NCI-H146 (cell line): ENCODE measurements at places on chromosomes 13 and 19.

DNA sequence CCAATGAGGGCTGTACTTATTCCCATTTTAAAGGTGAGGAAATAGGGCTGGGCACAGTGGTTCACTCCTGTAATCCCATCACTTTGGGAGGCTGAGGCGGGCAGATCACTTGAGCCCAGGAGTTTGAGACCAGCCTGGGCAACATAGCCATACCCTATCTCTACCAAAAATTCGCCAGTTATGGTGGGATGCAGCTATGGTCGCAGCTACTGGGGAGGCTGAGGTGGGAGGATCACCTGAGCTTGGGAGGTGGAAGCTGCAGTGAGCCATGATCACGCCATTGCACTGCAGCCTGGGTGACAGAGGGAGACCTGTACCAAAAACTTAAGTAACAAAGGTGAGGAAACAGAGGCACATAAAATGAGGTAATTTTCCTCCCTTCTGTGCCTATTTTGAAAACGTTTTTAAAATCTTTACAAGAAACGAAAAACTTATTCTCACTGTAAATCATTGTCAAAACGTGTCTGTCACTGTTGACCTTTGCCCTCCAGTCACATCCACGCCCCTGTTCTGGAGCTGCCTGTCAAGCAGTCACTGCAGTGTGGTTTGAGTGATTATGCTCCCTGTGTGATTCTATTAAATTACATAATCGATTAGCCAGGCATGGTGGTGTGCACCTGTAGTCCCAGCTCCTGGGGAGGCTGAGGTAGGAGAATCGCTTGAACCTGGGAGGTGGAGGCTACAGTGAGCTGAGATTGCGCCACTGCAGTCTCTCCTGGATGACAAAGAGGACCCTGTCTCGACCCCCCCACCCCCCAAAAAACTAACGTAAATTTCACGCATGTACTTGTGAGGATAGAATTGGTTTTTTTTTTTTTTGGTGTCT lies 12.5 kb downstream of the NOP53 start:
- DNase-seq: no peak

GRCh38 chr19:2631213-2631821 lies 71.2 kb downstream of the GNG7 start:
- no peak for DNase-seq

GRCh38 chr13:99224021-99224420 lies 23.4 kb downstream of the UBAC2 start:
- DNase-seq: no peak

- DNase-seq: no peak
These were observed 11.3 kb downstream of the ZNF776 start for GRCh38 chr19:57757941-57758340.

- DNase-seq: no peak
These were observed 688 bp downstream of the ZNF225 start for GRCh38 chr19:44113784-44114390.

- no peak for DNase-seq
These were observed 3.1 kb downstream of the PPP1R14A start for GRCh38 chr19:38252941-38253691.

GRCh38 chr19:47404334-47405196 lies 14.8 kb downstream of the MEIS3 start:
- no peak for DNase-seq

- DNase-seq: no peak
These were observed 516.5 kb downstream of the SUCLA2 start for GRCh38 chr13:47484548-47484947.

- no peak for DNase-seq
These were observed 14.0 kb upstream of the TOMM40 start for GRCh38 chr19:44876930-44877535.

GRCh38 chr13:51764184-51765141 lies 39.5 kb downstream of the DHRS12 start:
- peak; percentile 33 for DNase-seq

GRCh38 chr13:94646904-94647303 lies 45.2 kb downstream of the GPR180 start:
- no peak for DNase-seq

DNA sequence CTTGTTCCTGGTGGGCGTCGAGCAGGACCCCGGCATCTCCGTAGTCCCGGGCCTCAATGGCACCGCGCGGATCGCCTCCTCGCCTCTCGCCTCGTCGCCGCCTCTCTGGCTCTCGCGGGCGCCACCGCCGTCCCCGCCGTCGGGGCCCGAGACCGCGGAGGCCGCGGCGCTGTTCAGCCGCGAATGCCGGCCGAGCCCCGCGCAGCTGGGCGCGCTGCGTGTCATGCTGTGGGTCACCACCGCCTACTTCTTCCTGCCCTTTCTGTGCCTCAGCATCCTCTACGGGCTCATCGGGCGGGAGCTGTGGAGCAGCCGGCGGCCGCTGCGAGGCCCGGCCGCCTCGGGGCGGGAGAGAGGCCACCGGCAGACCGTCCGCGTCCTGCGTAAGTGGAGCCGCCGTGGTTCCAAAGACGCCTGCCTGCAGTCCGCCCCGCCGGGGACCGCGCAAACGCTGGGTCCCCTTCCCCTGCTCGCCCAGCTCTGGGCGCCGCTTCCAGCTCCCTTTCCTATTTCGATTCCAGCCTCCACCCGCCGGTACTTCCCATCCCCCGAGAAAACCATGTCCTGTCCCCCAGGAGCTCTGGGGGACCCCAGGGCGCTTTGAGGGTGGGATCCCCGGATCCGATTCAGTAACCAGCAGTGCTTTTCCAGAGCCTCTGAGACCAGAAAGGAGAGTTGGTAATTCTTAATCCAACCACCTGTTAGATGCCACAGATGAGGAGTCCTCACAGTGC lies 885 bp downstream of the MLNR start:
- DNase-seq: no peak

- no peak for DNase-seq
These were observed 2.0 kb downstream of the NAA16 start for GRCh38 chr13:41313117-41313516.

DNA sequence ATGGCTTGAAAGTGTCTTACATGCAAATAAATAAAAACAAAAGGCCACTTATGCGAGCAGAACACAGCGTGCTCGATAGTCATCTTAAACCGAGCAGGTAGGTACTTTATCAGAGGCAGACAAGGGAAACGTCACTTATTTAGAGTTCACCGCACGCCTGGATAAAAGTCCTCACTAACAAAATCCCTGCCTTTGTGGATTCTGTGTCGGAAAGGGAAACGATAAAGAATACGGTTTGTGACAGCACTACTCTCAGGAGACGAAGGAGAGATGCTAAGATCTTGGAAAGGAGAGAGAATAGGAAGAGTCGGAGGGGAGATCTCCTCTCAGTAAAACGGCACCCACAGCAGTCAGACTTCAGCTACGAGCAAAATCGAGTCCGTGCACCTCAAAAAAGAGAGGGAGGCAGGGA lies 581 bp downstream of the RCBTB1 start:
- DNase-seq: peak; percentile 40

- DNase-seq: no peak
These were observed 419.3 kb upstream of the GPC6 start for GRCh38 chr13:92807353-92807752.

DNA sequence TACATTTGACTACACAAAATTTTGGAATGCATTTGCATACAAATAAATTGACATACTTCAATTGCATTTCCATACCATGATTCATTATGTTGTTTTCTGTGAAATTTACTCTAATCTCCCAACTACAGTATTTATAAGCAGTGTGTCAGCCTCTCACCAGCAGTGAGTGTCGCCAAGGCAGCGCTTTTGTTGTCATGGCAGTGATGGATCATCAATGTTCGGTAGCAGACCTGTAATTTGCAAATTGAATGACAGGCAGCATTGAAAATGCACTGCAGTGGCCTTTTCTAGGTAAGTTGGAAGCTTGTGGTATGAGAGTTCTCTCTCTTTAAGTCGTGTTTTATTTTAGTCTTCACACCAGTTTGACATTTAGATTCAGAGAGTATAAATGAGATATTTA lies 534.1 kb downstream of the PCDH17 start:
- DNase-seq: peak; percentile 3
